Suppressor macrophage treated with lipopolysaccharide for 4 hours (primary cell): ENCODE measurements at places on chromosomes 12 and 14.

- no peak for DNase-seq
Measured at GRCh38 chr12:108394196-108394595, 55.1 kb upstream of the CMKLR1 start.

DNA sequence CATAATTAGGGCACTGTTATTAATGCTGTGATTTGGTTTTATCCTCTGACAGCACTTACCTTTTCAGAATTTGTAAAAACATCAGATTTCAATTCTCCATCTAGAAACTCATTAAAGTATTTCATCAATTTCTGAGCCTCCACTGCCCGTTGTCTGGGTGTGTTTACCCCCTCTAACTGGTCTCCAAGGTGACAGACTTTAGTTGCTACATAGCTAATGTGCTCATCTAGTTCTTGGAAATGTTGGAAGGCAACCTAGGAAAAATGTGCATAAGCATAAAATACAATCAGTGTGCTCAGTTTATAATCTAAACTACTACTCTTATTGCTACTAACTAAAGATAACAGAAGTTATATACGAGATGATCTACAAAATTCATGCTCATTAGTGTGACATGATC lies 24.6 kb downstream of the EXOC5 start:
- DNase-seq: no peak

- no peak for DNase-seq
Measured at GRCh38 chr14:21084396-21084795, 14.1 kb downstream of the ZNF219 start.

DNA sequence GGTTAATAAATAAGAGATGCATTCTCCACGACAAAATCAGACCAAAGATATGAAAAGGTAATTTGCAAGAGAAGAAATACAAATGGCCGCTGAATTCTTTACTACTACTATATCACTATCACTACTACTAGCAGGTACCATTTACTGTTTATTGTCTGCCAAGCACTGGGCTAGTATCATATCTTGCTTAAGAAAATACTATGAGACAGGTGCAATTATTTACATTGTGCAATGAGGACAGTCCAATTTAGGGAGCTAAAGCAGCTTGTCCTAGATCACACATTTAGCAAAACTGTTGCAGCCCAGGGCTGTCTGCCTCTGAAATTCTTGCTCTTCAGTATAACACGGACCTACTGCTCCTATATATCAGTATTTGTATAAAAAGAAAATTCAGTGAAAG lies 52.8 kb downstream of the CRADD start:
- no peak for DNase-seq

DNA sequence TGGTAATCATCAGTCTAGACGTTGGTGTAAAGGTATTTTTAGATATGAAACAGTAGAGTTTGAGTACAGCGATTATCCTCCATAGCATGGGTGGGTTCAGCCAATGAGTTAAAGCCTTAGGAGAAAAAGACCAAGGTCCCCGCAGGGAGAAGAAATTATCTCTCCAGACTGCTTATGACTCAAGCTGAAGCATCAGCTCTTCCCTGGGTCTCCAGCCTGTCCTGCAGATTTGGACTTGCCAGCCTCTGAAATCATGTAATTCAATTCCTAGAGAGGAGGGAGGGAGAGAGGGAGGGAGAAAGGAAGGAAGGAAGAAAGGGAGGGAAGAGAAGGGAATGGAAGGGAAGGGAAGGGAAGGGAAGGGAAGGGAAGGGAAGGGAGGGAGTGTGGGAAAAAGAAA lies 12.0 kb upstream of the DTX1 start:
- no peak for DNase-seq

DNA sequence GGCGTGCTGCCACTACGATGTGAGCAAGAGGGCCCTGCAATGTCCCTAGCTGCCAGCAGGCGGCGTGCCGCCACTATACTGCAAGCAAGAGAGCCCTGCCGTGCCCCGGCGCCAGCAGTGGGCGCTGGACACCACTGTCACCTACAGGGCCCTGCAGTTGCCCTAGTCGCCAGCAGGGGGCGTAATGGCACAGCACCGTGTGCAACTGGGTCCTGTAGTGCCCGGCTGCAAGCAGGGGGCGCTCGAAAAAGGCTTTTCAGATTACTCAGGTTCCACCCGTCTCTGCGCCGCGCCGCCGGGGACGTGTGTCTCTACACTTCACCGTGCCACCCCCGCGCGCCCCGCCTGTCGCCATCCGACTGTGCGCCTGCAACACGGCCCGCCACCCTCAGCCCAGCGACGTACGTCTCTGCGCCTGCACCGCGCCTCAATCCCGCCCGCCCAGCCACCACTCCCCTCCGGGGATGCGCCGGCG lies 1356.9 kb downstream of the TMEM121 start:
- DNase-seq: peak; percentile 35

DNA sequence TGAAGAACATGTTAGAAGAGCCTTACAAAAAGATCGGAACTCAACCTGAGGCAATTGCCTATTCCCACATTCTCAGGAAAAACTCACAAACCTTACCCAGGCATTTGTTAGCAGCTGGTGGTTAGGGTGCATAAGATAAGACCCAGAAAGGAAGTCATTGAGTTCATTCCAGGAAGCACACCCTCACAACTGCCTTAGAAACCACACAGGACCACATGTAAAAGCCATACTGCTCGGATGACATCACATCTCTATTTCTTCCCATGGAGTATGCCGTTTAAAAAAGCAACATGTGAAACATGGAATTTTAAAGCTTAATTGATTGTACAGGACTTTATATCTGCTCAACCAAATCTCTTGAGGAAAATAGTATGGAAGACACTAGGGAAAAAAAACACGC lies 411.2 kb downstream of the DAD1 start:
- DNase-seq: no peak

- peak; percentile 73 for DNase-seq
Measured at GRCh38 chr12:49982246-49983087, 9.7 kb downstream of the AQP6 start.

GRCh38 chr12:5294274-5295070 lies 137.4 kb upstream of the NTF3 start:
- no peak for DNase-seq

- DNase-seq: no peak
Measured at GRCh38 chr14:88321692-88322503, 1.2 kb downstream of the KCNK10 start.

DNA sequence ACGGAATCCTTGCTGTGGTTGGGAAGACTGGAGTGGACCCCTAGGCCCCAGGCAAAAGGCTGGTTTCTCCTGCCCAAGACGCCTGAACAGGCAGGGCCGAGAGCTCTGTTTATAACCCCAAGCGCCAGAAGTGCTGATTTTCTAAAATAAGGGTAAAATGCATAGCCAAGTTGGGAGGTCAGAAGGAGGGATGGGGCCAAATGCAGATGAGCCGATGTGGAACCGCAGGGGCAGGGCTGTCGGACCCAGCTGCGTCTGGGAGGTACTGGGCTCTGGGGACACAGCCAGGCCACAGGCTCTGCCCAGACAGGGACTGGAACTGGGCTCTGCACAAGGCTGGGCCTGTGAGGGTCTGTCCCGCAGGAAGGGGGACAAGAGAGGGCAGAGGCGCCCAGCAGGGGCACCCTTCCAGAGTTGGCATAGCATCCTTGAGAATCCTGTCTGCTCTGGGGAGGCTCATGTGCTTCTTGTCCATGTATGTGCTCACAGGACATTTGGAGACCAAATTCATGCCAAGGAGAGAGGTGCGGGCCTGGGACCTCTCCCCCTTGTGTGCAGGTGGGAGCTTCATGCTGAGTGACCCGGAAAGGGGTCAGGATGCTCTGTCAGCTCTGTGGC lies 49.1 kb downstream of the JAG2 start:
- DNase-seq: no peak
